Stimulated activated CD4-positive, alpha-beta T cell treated with anti-CD3 and anti-CD28 coated beads, Interleukin-2, amount 100 ng/mL, for 48 hours (primary cell): ENCODE measurements at places on chromosomes 16 and 17.

- no peak for DNase-seq
These were observed 449.9 kb downstream of the WWOX start for GRCh38 chr16:78549366-78549765.

DNA sequence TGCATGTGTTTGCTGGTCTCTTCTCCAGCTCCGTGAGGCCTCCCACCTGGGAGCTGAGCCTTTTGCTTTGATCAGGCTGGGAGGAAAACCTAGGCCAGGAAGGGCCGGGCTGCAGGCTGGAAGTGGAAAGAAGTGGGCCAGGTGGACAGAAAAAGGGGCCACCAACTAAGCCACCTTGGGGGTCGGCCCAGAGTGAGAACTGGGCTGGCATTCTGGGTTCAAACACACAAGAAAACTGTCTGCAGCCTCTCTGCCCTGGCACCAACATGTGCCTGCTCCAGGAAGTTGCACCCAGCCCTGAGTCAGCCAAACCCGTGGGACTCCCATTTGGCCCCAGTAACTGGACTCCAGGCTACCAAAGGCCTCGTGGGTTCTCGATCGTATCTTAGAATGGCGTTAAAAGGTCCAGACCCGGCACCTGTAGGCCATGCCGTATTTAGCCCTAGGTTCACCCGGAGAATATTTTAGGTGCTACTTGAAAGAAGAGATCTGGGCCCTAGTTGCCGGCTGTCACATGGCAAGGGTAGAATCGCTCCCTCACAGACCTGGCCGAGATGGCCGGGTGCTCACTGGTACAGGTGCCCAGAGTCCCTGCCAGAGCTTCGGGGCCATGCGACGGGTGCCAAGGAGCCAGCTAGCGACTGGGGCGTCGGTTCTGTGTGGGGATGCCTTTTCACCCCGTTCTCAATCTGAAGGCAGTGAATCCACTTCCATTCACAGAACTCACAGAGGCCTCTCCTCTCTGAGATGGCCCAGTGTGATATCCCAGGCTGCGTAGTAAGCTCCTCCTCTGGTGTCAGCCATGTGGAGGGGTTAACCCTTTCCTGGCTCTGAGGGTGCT is 236.6 kb downstream of the MRTFB start:
- DNase-seq = no peak

DNA sequence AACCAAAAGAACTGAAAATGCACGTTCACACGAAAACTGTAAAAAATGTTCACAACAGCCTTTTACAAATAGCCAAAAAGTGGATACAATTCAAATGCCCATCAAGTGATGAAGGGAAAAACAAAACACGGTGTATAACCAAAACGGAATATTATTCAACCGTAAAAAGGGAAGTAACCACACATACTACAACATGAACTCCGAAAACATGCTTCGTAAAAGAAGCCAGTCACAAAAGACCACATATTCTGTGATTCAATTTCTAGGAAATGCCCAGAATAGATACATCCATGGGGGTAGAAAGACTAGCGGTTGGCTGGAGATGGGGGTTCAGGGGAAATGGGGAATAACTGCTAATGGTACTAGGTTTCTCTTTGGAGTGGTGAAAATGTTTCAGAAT is 81.5 kb upstream of the TRAP1 start:
- no peak for DNase-seq

DNA sequence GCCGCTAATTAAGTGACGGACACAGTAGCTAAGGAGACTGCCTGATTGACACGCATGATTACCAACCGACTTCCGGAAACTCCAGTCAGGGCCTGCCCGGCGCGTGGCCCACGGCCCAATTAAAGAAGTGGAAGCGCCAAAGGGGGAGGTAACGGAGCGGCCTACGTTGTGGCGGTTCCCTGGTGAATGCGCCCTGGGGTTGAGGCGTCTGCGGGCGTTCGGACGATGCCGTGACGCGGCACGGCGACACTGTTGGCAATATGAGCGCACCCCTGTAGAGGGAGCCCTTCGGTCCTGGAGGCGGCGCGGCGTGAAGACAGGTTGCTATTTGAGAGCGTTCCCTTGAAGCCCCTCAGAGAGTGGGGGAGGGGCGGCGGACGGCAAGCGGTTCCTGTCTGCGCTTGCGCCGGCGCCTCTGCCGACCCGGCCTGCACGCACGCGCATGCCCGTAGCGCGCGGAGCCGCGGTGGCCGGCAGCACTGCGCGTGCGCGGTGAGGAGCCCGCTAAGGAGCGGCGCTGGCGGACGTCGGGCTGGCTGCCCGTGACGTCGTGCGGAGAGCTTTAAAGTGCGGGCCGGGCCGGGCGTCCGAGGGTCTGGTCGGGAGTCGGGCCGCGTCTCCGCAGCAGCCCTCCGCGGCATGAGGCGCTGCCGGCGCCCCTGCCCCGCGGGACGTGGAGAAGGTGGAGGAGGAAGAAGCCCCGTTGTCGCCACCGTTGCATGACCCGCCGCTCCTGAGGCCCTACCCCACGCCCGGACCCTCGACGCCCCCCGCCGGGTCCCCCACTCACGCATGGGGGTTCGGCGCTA is at the start of gene ALKBH5:
Gene ALKBH5, plus strand, starts transcription at position 495 of the 809 bp plus-strand sequence. CDS start 416 bp downstream, outside the sequence.
- peak; percentile 97 for DNase-seq

DNA sequence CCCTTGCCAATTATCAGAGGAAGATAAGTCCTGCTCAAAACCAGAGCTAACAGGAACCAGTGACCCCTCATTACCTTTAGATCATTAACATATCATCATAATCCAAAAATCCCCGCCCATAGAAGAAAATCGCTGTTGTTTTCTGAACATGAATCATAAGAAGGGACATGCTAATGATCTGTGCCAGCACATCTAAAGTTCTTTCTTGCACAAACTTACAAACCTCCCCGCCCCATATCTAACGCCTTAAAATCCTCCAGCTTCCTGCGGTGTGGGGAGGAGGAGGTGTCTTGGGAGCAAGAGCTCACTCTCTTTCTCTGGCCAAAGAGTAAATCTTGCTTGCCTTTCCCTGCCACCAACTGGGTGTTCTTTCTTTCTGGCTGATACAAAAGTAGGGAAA is 78.3 kb downstream of the IRX3 start:
- no peak for DNase-seq
